Left cardiac atrium (tissue), 4 donors: ENCODE measurements at places on chromosomes 7 and 10. TPM values are rescaled to one million over a fixed set of nuclear protein-coding genes. Genes with fewer than 3 reads are reported as not detected.

The FBXL13 gene
- total RNA-seq, result 0.68 TPM

The BMPER gene
- 6.2 TPM for total RNA-seq

The PSAP gene
- 1,413 TPM for total RNA-seq

The SLC39A12 gene
- total RNA-seq, result not detected

The PON2 gene
- 45.5 TPM for total RNA-seq

The PIK3CG gene
- total RNA-seq, result 2.4 TPM

The STEAP4 gene
- total RNA-seq, result 105 TPM

The ZNF722 gene
- not detected for total RNA-seq

The EXOSC1 gene
- total RNA-seq, result 16.6 TPM

The VWDE gene
- total RNA-seq, result 7.3 TPM

The FOXP2 gene
- total RNA-seq, result 2.4 TPM

The SLC26A5 gene
- not detected for total RNA-seq

DNA sequence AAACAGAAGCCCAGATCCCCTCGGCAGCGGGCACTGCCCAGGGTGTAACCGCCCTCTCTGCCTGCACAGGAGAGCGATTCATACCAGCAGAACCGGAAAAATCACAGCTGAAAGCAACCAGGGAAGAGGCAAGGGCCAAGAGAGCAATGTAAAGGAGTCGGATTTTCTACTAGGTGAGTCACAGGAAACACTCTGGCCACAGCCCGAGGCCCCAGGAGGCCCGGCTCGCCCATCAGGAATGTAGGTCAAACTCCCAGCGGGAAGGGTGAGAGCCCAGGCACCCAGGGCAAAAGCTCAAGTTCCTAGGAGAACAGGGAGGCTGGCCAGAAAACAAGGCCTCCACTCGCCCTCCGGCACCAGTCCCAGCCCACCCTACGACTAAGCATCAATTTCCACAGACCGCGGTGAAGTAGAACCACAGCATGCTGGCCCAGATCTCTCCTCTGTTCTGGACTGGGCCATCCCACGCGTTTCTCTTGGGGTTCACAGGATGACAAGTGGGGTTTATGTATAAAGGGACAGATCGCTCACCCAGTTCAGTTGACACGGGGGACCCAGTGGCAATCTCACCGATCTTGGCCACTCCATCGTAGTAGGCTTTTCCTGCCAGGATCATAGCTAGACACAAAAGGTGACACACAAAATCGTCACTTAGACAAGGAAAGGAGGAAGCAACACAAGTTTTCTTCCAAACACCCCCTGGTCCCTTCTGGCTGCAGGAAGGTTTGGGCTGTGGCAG lies 46.2 kb downstream of the BAIAP2L1 start:
- DNase-seq, result no peak

GRCh38 chr10:103800789-103801540 lies 54.4 kb downstream of the SH3PXD2A start:
- DNase-seq, result no peak

DNA sequence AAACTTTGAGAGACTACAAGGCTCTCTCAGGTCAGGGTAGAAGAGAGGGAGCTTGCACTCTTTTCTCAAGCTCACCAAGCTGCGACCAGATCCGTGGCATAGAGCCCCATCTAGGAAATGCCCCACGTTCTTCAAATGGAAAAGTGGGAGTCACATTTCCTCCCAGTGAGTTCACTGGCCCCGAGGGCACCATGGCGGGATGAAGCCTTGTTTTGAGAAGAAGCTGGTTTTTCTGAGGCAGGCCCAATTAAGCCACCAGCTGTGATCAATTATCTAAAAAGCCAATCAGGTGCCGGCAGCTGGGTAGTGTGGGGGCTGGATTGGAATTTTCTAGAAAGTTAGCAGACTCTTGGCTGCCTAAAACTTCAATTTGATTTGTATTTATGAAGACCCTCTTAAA lies 101.4 kb downstream of the ZNF365 start:
- DNase-seq, result no peak

GRCh38 chr10:22183771-22184461 lies 33.9 kb downstream of the EBLN1 start:
- DNase-seq, result no peak

GRCh38 chr7:155581954-155582353 lies 35.6 kb upstream of the CNPY1 start:
- no peak for DNase-seq

- DNase-seq, result no peak
These were observed 362.4 kb downstream of the CNTNAP2 start for GRCh38 chr7:146479040-146479439.

DNA sequence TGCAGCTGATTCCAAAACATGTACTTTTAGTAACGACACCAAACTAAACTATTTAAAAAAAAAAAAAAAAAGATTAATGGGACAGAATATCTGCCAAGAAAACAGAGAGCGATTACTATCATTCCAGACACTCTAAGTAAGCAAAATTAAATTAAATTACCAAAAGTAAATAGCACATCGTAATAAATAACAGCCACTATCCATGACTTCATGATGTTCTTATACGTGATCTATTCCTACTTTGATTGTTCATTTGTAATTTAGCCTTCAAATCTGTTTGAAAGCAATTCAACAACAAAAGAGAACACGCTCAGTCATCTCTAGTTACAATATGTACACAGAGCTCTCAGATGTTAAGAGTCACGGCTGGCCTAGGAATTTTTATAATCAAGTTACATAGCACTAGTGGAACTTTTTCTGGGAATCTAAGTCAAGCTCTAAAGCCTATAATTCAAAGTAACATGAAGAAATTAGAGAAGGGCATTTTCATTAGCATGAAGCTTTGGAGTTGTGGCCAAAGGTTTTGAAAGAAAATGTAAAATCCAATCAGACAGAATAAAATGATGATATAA lies 241.7 kb upstream of the NEBL start:
- no peak for DNase-seq

GRCh38 chr10:22597138-22597537 lies 117.2 kb downstream of the PIP4K2A start:
- DNase-seq, result no peak

- DNase-seq, result no peak
These were observed 71.3 kb upstream of the PODXL start for GRCh38 chr7:131627735-131628190.

DNA sequence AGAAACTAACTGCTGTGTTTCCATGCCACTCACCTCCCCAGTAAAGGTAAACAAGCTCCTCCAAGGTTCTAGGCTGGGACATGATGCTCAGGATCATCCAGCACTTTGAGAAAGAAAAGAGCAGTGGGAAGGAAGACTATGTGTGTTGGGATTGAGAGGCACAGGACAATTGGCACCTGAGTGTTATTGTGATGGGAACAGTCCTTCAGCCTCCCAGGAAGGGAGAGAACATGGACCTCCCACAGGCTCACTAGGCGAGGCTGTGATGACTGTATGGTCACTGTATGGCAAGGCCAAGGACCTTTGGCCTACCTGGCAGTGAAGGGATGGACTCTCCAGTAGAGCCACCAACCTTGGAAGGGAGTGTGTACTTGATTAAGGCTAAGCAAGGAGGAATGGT lies 123.2 kb upstream of the UNC5B start:
- DNase-seq, result no peak
